NCI-H1694 (cell line): ENCODE measurements at places on chromosomes 1 and 21.

- DNase-seq = peak; percentile 67
Observed at GRCh38 chr1:1305300-1306069, 2.2 kb downstream of the ACAP3 start.

DNA sequence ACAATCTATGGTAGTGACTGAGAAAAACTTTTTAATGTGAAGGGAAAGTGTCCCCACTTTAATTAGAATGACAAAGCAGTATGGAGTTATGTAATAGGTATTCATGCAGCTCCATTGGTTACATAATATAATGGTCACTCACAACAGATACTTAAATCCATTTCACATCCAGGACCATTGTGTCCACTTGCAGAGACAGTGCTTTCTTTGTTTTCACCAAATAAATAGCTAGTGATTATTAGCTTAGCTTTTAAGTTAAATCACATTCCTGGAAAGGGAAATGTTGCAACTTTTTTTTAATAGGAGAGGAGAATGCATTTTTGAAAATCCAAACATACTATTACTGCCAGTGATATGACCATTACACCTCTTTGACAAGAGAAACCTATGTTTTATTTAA, 22.9 kb downstream of the RGL1 start:
- no peak for DNase-seq

DNA sequence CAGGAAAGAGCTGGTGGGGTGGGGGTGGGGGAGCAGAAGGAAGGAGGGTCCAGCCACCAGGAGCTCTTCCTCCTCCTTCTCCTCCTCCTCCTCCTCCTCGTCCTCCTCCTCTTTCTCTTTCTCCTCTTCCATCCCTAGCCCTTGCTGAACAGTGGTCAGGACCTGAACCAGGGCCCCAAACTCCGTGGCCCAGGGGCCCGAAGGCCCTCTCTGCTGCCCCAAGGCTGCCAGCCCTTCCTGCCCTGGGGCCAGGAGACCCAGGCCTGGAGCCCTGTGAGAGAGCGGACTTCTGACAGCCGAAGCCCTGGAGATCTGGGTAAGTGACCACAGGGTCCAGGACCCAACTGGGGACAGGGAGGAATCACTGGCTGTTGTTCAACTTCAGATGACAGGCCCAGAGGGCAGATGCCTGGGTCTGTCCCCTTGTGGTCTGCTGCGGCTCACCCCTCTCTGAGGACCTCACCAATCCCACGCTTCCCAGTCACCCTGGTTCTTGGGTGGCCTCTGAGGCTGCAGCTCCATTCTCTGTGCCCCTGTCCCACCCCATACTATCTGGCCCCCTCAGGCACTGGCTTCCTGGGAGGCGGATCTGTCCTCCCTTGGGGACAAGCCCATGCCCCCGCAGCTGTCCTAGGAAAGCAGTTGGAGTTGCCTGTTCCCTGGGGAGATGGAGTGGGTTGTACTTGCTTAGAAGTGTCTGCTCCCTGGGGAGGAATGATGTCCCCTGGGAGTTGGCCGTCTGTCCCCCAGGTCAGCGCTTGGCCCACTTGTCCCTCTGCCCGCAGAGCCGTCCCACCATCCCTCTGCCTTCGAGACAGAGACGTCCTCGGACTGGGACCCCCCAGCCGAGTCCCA, 51.8 kb downstream of the VWA5B1 start:
- DNase-seq = no peak

DNA sequence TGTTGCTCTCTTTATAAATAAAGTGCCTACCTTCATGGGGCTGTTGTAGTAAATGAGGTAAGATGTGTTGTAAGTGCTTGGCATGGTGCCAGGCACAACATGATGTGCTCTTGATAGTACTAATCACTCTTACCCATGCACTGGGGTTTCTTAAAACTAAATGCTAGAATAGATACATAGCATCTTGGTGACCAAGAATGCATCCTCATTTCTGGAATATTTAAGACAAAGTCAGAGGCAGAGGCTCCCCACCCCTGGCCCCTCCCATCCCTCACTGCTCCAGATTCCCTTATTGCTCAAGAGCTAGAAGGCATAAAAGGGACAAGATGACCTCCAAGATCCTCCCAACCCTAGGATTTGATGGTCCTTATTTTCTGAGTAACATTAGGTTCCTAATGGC, 61.3 kb downstream of the GLUL start:
- DNase-seq = peak; percentile 10

GRCh38 chr1:109914587-109915240, 4.1 kb downstream of the CSF1 start:
- DNase-seq = no peak

GRCh38 chr1:183636783-183637182, 1.2 kb upstream of the ARPC5 start:
- DNase-seq = no peak

DNA sequence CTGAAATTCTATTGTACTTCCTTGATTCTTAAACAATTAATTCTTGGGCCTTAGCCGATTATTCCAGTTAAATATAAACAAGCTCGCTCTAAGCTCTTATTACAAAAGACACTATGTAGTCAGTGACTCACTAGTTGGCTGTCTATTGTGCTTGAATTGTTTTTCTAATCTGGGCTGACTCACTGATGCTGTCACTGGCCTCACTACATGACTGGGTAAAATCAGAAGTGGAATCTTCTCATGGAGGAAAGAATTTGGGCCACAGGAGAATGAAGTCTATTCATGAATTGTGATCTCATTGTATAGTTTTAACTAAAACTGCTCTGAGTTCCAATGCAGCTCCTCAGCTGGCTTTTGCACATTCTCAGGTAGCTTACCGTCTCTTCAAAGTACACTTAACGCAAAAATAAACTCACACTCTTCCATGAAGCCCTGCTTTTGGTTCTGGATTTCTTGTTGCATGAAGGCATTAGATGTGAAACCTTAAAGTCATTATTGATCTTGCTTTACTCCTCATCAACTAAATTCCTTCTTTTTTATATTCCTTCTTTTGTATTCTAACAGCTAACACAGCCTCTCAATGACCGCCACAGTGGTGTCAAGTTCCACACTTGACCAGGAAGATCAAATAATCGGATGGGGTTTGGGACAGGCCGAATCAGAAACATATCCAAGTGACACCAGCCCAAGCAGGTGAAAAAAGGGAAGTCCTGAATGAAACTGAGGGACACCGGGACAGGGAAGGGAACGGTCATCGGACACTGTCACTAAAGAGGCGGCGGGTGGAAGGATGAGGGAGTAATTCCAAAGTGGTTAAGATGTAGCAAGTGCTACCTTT, 80.9 kb upstream of the LBR start:
- no peak for DNase-seq

DNA sequence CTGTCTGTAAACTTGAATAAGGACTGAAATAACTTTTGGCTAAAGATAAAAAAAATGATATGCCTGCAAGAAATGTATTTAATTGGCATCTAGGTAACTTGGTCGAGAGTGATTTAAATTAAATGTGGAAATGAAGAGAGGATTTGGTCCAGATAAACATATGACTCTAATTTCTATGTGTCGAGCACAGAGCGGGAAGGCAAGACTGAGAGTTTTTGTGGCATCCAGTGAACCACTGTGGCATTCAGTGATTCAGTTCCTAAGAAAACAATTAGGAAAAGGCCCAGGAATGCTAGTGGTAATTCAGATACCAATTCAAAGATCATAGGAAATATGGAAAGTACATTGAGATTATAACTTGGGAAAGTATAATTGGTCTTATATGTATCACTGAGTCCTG, 39.6 kb downstream of the PDE4B start:
- no peak for DNase-seq

- no peak for DNase-seq
Observed at GRCh38 chr1:220566869-220567268, 38.9 kb downstream of the MARK1 start.

GRCh38 chr1:69587391-69587790, 19.7 kb downstream of the LRRC7 start:
- DNase-seq = no peak

GRCh38 chr1:2819831-2820730, 18.6 kb upstream of the TTC34 start:
- DNase-seq = no peak

- DNase-seq = no peak
Observed at GRCh38 chr1:6271554-6271953, 10.7 kb upstream of the GPR153 start.

GRCh38 chr1:230510496-230510895, 84.4 kb upstream of the PGBD5 start:
- no peak for DNase-seq

DNA sequence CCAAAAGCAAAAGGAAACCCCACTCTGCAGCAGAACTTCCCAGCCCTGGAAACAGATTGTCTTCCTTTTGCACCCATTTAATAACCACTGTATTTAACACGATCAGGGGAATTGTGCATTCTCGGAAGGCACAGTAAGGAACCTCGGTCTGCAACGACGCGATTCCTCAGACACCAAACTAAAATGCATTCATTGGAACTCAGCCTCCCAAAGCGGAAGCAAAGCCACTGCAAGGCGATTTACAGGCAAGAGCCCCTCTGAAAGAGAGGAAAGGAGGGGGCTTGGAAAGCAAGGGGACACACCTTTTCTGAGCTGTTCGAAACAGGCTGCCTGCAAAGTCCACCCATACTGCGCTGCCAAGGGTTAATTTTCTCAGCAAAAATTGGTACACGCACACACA, 297.7 kb downstream of the OMA1 start:
- DNase-seq = no peak

DNA sequence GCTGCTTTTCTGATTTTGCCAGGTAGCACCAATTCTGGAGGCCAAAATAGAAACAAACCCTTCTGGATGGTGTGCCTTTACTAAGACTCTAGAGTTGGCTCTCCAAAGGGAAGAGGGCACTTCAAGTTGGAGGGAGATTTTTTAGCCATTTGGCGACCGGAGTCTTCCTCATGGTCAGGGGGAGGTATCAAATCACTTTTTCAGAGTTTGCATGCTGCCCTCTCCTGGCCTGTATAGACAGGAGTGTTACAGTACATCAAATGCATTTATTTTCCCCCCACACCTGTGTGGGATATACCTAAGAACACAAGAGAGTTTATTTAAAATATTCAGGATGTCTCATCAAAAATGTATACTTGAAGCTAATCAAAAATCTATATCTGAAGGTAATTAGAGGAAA, 3.2 kb downstream of the GREM2 start:
- no peak for DNase-seq

GRCh38 chr1:56508523-56508983, 70.8 kb downstream of the PLPP3 start:
- no peak for DNase-seq

DNA sequence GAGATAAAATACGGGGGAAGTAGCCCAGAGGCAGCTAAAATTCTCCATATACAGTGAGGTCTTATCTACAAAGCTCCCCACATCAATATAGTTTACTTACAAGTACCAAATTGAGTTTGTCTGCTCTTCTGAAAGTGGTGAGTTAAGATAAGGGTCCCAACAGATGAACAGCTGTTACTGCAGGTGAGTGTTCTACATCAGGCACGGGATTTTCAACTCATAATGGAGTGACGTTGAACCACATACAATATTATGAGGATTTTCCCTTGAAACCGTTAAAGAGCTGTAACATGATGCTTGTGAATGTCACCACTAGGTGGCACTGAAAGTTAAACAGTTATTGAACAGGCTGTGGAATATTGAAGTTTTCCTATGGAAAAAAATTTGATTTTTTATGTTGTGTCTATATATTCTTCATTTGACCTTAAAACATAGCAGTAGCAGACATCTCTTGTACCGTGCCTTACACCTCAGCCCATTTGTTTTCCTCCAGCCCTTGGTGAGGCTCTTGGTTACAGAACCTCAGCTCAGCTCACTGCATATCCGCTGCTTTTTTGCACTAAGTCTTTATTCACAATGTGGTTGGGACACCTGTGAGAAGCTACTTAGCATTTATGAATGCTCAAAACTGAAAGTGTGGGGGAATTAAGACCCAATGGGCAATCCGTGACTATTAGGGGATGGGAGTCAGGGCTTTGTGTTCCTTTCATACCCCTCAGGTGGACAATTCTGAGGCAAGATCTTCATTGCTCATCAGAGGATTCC, 23.2 kb downstream of the CD1D start:
- DNase-seq = peak; percentile 46

DNA sequence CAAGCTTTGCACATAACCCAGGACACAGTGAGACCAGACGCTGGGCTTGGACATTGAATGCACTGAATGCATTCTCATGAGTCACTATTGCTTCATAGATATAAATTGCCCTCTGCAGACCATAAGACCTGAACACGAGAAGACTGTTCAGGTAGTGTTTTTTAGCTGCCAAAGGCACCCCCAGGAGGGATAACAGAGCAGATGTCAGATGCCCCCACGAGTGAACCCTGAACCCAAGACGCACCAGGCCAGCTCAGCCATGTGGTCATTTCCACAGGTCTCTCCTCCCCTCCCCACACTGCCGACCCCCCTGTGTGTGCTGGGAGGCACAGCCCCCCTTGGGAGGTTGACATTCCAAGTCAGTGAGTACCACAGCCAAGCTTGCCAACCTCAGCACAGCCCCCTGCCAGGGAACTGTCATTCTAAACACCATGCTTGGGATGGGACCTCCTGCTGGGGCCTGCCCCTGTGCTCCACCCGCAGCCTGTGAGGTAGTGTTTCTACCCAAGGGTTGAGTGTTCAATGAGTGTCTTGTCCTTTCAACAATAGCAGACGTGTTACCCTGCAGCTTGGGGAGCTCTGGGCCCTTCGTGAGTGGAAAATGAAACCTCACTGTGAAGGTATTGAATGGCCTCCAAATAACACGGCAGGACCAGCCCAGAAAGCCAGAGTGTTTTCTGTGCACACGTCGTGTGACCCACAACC, 68.2 kb downstream of the PSMG1 start:
- DNase-seq = no peak

DNA sequence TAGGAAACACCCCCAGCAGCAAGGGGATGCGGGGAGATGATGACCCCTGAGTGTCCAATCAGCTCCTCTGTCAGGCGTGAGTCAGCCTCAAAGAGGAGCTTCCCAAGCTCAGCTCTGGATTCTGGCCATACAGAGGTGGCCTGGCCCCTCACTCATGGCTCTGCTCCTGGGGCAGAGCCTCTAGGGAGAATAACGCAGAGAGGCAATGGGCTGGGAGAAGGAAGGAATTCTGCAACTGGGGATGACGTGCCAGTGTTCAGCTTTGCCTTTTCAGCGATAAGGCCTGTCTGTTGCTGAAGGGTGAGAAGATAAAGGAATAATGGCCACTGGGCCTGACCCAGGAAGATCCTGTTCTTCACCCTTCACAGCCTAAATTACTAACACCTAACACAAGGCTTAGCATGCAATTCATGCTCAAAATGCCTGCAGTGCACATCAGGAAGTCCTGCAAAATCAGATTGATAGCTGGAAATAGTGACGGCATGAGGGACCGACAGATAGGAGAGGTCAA, 92.2 kb downstream of the TBX19 start:
- no peak for DNase-seq
